ENCODE measurements at places on chromosomes 12 and 14.

GRCh38 chr12:31324845-31325523 lies 966 bp downstream of the SINHCAF start:
- no peak for DNase-seq

GRCh38 chr12:685388-685787 lies 22.1 kb upstream of the NINJ2 start:
- DNase-seq, result no peak

GRCh38 chr14:66677780-66678179 lies 169.8 kb downstream of the GPHN start:
- DNase-seq, result no peak

DNA sequence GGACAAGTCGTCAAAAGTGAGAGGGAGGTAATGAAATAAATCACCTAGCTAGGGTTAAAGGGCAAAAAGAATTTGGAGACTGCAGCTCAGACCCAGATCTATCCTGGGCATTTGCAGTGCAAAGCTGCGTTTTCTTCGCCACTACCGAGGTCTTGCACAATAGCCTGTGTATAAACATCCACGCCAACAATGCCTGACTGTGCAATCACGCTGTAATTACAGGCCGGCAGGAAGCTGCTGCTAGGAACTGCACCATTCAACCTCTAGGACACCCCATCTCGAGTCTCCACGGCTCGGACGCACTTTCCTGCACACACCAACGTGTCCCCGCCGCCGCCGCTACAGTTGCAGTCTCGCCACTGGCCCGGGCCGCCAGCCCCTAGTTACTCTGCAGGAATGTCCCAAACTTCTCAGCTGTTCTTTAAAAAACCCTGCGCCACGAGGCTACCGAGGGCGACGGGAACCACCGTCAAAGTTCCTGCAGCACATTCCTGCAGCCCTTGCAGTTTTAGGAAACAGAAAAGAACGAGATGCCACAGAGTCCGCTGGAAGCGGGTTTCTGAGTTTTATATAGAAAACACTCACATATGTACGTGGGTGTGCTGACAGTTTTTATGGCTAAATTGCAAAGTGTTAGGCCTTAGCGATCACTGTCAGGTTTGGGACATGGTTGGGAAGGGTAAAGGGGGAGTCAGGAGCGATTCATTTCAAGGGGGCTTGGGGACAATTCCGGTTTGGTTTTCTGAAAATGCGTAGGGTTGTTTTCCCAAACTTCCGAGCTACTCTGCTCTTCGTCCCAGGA lies 65.6 kb upstream of the PTGR2 start:
- no peak for DNase-seq

DNA sequence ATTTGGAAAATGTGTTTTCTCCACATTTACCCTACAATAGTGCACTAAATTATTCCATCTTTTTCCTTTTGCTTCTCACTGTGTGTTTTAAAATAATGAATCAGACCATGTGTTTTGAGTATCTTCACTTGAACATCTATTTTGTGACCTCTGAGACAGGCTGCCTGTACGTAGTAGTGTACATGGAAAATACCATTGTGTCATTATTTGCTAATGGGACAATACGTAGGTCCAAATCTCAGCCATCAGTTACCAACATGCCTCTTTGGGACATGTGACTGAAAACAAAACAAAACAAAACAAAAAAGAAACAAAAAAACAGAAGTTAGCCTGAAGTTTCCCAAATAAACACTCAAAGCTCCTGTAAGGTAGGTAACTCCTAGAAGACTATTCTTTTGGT lies 7.1 kb upstream of the MYF6 start:
- DNase-seq, result no peak

DNA sequence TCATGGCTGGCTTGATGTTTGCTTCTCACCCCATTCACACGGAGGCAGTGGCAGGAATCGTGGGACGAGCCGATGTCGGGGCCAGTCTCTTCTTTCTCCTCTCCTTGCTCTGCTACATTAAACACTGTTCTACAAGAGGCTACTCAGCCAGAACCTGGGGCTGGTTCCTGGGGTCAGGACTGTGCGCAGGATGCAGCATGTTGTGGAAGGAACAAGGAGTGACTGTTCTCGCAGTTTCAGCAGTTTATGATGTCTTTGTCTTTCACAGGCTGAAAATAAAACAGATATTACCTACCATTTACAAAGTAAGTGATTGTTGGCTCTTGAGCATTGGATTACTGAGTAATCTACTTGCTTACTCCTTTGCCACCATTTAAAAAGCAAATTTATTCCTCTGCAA lies 170.6 kb downstream of the TMTC2 start:
- no peak for DNase-seq

GRCh38 chr12:25976289-25976688 lies 17.8 kb downstream of the RASSF8 start:
- DNase-seq, result no peak

DNA sequence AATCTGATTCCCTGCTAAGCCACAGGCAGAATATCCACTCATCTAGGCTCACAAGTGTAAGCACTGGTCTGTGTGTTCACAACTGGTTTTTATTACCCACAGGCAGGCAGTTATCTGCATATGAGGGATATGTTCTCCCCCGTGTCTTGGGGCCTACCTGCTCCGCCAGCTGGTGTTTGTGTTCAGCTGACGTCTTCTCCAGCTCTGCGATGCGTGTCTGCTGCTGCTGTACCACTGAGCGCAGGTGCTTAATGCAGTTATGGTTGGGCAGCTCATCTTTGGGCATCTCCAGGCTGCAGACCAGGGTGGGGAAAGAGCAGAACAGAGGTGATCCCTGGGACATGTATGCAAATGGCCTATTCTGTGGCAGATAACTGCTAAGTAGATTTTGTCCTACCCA lies 13.7 kb downstream of the RNF41 start:
- no peak for DNase-seq

- DNase-seq, result no peak
These were observed 13.1 kb downstream of the ZDHHC22 start for GRCh38 chr14:77128414-77128891.

DNA sequence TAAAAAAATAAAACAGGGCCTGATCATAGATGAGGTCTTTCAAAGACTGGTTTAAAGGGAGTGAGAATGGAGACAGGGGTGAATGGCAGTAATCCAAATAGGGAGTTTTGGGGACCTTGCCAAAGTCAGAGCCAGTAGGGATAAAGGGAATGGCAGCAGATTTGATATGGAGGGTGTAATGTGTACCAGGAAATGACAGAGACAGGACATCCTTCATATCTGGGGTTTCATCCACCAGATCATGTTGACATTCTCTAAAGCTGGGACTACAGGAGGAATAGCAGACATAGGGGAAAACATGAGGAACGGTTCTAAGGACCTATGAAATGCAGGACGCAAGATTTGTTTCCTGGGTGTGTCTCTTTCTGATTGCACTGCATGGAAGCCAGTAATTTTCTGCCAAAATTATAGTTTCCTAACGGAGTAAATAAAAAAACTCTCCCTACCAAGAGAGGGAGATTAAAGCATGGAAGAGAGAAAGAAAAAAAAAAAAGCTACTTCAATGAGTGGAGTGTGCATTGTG lies 169.9 kb downstream of the PRKD1 start:
- DNase-seq, result no peak

DNA sequence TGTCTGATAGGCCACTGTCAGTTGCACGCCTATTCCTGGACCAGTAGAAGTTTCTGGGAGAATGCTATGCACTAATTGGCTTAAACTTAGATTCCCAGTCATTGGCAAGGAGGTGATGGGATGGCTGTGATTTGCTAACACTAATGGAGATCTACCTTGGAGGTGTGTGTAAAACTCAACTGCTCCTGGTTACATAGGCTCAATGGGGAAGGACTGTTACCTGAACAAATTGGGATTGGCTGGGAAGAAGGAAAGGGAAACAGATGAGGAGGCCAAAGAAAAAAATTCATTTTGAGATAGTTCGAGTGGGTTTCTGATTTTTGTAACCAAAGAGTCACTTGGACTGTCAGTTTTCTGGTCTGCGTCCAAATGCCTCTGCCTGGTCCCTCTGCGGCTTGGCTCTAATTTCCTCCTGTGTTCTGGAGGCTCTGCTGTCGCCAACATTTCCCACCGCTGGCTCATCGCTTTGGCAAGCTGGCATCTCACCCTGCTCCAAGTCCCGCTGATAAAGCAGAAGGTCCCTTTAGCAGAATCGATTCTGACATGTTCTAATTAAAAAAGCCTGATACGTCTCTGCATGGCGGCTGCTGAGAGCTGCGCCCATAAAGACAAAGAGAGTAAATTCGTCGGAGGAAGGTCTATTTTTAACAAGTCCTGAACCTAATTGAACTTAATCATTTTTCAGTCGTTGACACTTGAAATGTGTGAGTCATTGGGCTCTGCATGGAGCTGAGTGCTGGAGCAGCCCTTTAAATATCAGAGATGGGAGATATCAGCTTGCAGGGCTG lies 2.0 kb upstream of the CCDC63 start:
- no peak for DNase-seq

DNA sequence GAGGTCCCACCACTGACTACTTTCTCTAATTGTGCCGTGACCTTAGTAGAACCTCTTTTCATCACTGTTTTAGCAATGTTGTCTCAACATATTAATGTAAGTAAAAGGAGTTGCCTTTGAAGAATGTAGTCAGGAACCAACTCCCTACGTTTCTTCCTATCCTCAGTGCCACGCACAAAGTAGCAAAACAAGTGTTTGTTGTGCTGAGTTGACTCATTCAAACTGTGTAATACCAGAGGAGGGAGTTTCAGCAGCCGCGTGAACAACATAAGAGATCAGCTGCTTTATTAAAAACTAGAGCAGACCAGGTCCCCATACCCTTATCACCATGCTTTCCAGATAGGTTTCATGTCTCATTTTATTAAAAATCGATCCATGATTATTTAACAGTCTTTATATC lies 19.1 kb downstream of the PLBD1 start:
- no peak for DNase-seq
